ENCODE measurements at places on chromosomes 7 and 10. TPM values are rescaled to one million over a fixed set of nuclear protein-coding genes. Genes with fewer than 3 reads are reported as not detected.

DNAJC12 gene
- 4.9 TPM for polyA plus RNA-seq

DEPP1 gene
- 24.4 TPM for polyA plus RNA-seq

SKAP2 gene
- polyA plus RNA-seq, result 8.9 TPM

SPAG6 gene
- polyA plus RNA-seq, result not detected

OR2A1 gene
- polyA plus RNA-seq, result not detected

HTR5A gene
- polyA plus RNA-seq, result not detected

PNPLA8 gene
- polyA plus RNA-seq, result 18.2 TPM

GHRHR gene
- not detected for polyA plus RNA-seq

ANXA8L1 gene
- not detected for polyA plus RNA-seq

CYP2C19 gene
- polyA plus RNA-seq, result 0.31 TPM

PNLIP gene
- 1.1 TPM for polyA plus RNA-seq

PON3 gene
- polyA plus RNA-seq, result 4.9 TPM

CCDC3 gene
- polyA plus RNA-seq, result 2.7 TPM

ZNF239 gene
- 1.6 TPM for polyA plus RNA-seq

MINDY4 gene
- polyA plus RNA-seq, result 1.7 TPM

PLCE1 gene
- polyA plus RNA-seq, result 2.1 TPM

MCM10 gene
- polyA plus RNA-seq, result 0.31 TPM

FOXP2 gene
- 3.1 TPM for polyA plus RNA-seq

KLHDC10 gene
- 7.9 TPM for polyA plus RNA-seq

PHTF2 gene
- 2.0 TPM for polyA plus RNA-seq

NEURL1 gene
- polyA plus RNA-seq, result 9.5 TPM

TMEM196 gene
- polyA plus RNA-seq, result 0.03 TPM

UPF2 gene
- polyA plus RNA-seq, result 8.7 TPM

C7orf33 gene
- not detected for polyA plus RNA-seq

MEOX2 gene
- not detected for polyA plus RNA-seq

GRID2IP gene
- polyA plus RNA-seq, result not detected

TMEM229A gene
- 1.3 TPM for polyA plus RNA-seq

PSAP gene
- 311 TPM for polyA plus RNA-seq

RSU1 gene
- 42.9 TPM for polyA plus RNA-seq

LRRN3 gene
- 0.33 TPM for polyA plus RNA-seq

SFTPA1 gene
- 3.2 TPM for polyA plus RNA-seq

WIPF3 gene
- polyA plus RNA-seq, result 4.0 TPM

CACNB2 gene
- polyA plus RNA-seq, result 0.31 TPM

IL15RA gene
- 26.1 TPM for polyA plus RNA-seq

PRPS1L1 gene
- polyA plus RNA-seq, result not detected

SUN3 gene
- not detected for polyA plus RNA-seq

C10orf90 gene
- polyA plus RNA-seq, result not detected

IGFBP3 gene
- polyA plus RNA-seq, result 17.9 TPM

TMEM139 gene
- polyA plus RNA-seq, result 8.4 TPM

HYAL4 gene
- not detected for polyA plus RNA-seq

PRLHR gene
- not detected for polyA plus RNA-seq

NCF1 gene
- polyA plus RNA-seq, result 4.1 TPM

WDR86 gene
- polyA plus RNA-seq, result 7.5 TPM

FAM200A gene
- 3.5 TPM for polyA plus RNA-seq

CDK13 gene
- 15.1 TPM for polyA plus RNA-seq

TUBB8 gene
- polyA plus RNA-seq, result not detected
